ENCODE measurements at places on chromosomes 2 and 18.

DNA sequence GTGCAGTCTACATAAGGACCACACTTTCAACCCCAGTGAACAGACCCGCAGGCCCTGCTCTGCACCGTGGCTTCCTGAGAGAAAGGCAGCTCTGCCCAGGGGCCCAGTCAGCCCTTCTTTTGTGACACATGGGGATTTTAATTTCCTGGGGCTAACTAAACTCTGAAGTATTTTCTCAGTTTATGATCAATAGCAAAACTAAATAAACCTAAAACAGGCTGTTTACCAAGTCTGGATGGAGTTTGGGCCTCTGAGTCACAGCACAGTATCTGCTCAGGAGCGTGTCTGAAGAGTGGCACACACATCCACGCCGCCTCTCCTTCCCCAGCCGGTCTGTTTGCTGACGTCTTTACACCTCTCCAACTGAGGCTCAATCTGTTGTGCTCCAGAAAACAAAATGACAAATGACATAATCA lies 72.3 kb downstream of the LDLRAD4 start:
- no peak for DNase-seq

- DNase-seq = no peak
Measured at GRCh38 chr18:69840001-69840400, 107.7 kb downstream of the CD226 start.

- no peak for DNase-seq
Measured at GRCh38 chr2:217711188-217711587, 291.6 kb downstream of the TNS1 start.

DNA sequence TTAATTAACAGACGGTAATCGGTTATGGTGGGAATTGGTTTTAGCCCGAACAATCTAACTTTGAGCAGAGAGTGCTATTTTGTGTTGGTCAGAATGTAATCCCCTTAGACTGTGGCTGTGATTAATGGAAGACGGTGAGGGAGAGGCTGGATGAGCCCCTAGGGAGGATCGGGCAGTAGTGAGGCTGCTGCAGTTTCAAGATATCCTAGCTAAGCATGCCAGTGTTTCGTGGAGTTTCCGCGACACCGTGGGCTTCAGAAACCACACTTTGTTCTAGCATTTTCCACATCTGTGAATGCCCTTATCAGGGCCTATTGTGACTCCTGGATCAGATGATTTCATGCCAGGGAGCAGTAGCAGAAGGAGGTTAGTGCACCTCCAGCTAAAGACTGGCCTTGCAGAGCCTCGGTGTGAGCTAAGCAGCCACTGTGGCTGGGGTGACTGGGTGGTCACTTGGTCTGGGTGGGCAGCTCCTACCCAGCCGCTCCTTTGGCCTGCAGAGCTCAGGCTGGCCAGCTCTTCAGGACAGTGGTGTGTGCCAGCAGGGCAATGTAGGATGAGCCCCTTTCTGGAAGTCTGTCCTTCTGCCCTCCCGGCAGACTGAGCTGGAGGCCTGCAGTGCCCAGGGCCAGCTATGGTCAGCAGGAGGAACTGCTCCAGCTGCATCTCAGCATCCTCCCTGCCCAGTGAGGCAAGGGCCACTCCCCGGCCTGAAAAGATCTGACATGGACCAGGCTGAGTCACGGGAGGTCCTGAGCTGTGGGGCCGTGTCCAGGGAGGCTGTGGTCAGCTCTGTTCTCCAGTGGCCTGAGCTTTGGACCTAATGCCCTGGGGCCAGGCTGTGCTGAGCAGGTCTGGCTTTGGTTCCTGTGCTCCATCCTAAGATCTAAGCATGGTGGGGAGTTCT lies 142.6 kb upstream of the GPC1 start:
- DNase-seq = no peak

- no peak for DNase-seq
Measured at GRCh38 chr2:20618468-20618885, 32.4 kb downstream of the HS1BP3 start.

DNA sequence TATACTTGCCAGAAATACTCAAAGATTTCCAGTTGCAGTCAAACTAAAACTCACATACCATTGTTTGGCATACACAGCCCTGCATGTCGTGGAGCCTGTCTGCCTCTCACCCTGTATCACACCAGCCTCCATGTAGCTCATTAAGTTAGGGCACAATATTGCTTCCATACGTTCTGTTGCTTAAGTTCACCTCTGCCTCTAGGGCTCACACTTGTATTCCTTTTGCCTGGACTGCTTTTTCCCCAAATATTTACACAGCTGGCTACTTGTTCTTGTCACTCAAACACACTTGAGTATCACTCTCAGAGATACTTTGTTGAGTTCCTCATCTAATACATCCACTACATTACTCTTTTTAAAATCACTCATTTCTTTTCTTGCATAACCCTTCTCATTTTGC lies 83.1 kb downstream of the PTH2R start:
- no peak for DNase-seq

GRCh38 chr2:65349863-65350262 lies 82.5 kb downstream of the SPRED2 start:
- no peak for DNase-seq

- DNase-seq = no peak
Measured at GRCh38 chr2:3280683-3281520, 96.7 kb downstream of the EIPR1 start.

GRCh38 chr2:128446049-128446873 lies 127.6 kb upstream of the HS6ST1 start:
- no peak for DNase-seq

- DNase-seq = no peak
Measured at GRCh38 chr18:76923485-76924085, 101.2 kb downstream of the ZNF236 start.

GRCh38 chr2:84613082-84613481 lies 96.8 kb downstream of the DNAH6 start:
- DNase-seq = no peak

GRCh38 chr2:146239392-146240135 lies 1605.3 kb upstream of the ACVR2A start:
- no peak for DNase-seq

- no peak for DNase-seq
Measured at GRCh38 chr2:197079414-197079813, 152.9 kb upstream of the PGAP1 start.

DNA sequence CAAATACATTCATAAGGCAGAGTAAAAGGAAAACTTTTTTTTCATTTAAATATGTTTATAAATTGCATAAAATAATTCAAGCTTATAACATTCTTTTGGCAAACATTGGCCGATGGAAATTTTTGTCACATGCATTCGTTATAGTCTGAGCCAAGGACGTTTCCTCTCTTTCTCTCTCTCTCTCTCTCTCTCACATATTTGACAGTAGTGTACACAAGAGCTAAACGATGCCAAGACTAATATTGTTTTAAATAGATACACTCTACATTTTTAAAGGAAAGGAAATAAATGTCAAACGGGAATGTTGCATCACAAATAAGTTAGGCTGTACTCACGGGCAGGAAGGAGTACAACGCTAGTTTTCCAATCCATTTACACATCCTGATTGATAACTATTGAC lies 251.1 kb upstream of the SMIM21 start:
- DNase-seq = no peak

DNA sequence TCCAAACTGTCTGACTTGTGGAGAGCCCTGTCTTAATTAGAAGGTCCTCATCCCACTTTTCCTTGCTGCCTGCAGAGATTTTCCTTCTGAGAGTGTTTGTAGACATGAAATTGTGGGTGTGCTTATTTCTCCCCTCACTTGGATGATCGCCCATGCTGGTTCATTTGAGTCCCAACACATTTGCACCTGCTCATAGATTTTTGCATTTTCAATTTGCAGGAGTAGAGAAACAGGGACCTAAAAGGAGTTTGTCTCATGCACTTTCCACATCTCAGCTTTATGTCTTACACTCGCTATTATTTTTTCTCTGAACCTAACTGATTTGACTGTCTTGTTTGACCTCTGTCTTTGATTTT lies 33.2 kb upstream of the FHL2 start:
- DNase-seq = no peak

GRCh38 chr2:57333221-57333620 lies 713.4 kb upstream of the VRK2 start:
- DNase-seq = no peak

Measured in stimulated activated CD8-positive, alpha-beta memory T cell treated with anti-CD3 and anti-CD28 coated beads, Interleukin-7, amount 100 ng/mL, for 4 hours (primary cell).